T-cell (primary cell): ENCODE measurements at places on chromosomes 16 and 17.

GRCh38 chr16:89194340-89195311 is 5.7 kb downstream of the SLC22A31 start:
- DNase-seq: no peak

GRCh38 chr17:15171167-15172047 is 93.7 kb downstream of the PMP22 start:
- DNase-seq: no peak

- peak; percentile 90 for DNase-seq
Observed at GRCh38 chr16:28494121-28494851, at the start of gene APOBR. Gene APOBR, plus strand, starts transcription at chr16:28494643. Its CDS starts 39 bp downstream, at chr16:28494682.

DNA sequence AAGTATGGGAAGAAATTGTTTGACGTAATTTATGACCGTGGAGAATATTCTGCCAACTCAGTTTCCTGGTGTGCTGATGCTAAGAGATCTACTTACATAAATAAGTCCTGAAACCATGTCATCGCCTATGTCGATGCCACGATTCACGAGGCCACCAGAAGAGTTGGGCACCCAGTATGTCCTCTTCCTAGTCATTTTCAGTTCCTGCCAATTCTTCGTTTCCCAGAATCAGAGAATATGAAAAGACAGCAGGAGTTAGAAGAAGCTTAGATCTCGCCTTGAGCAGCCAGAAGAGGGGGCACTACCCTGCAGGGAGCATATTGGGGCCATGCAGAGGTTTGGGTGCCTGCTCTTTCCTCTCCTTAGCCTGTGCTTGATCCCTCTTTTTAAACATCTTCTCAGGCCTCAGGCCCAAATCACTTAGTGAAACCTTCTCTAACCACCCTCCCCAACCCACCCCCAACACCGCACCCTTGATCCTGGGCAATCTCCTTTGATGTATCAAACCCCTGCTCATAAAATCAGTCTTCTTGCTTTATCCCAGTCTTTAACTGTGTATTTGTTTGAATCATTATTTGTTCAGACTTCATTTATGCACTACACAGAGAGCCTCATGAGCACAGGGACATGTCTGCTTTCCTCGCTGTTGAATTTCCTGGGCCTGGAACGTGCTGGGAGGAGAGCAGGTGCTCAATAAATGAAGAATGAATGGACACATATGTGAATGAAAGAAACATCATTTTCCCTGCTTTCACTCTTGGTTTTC is 12.2 kb upstream of the LONP2 start:
- no peak for DNase-seq

- DNase-seq: no peak
Observed at GRCh38 chr16:78045865-78046581, 23.7 kb downstream of the CLEC3A start.

DNA sequence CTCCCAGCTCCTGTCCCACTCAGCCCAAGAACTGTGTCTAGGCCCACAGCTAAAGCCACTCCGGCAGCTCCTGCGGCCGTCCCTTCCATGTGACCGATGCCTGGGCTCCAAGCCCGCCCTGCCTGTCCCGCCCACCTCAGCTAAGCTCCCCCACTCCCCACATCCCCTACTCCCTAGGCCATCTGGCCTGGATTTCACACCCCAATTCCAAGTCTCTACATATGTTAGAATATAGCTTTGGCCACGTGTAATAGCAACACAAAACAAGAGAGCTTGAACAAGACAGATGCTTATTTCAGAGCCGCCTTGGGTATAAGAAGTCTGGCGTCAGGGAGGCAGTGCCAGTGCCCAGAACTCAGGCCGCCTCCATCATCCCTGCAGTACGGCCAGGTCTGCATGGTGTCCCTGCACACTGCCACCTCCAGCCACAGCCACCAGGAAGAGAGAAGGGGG is 30.0 kb upstream of the USP22 start:
- DNase-seq: no peak

GRCh38 chr17:65078441-65079160 is 22.1 kb upstream of the GNA13 start:
- no peak for DNase-seq

DNA sequence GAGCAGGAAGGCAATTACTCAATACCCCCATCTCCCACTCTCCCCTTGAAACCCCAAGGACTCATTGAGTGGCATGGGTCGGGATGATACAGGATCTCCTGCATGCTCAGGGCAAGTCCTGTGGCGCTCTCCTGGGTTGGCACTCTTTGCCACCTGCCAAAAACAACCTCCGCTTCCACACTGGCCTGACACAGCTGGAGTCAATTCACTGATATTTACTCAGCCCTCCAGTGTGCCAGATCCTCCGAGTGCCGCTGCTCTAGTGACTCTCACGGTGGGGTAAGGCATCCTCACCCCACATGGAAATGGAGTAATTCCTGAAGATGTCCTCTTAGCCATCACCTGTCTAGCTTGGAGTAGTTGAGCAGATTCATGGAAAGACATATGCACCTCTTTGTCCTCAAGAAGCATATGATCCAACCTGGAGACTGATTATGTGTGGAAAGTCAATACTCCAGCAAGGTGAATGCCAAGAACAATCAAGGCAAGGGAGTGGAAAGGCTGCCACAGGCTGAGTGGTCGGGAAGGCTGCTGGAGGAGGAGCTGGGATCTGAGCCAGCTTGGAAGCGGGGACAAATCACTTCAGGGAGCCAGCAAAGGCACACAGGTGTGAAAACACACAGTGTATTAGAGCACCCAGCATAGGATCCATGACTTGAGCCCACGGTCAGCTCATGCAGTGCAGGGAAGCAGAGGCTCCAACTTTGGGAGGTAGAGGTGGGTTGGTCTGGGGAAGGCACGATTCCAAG is 12.6 kb upstream of the GOSR2 start:
- no peak for DNase-seq

GRCh38 chr17:2380950-2381649 is 19.8 kb downstream of the MNT start:
- no peak for DNase-seq

- no peak for DNase-seq
Observed at GRCh38 chr16:49788572-49788971, 67.3 kb downstream of the ZNF423 start.

DNA sequence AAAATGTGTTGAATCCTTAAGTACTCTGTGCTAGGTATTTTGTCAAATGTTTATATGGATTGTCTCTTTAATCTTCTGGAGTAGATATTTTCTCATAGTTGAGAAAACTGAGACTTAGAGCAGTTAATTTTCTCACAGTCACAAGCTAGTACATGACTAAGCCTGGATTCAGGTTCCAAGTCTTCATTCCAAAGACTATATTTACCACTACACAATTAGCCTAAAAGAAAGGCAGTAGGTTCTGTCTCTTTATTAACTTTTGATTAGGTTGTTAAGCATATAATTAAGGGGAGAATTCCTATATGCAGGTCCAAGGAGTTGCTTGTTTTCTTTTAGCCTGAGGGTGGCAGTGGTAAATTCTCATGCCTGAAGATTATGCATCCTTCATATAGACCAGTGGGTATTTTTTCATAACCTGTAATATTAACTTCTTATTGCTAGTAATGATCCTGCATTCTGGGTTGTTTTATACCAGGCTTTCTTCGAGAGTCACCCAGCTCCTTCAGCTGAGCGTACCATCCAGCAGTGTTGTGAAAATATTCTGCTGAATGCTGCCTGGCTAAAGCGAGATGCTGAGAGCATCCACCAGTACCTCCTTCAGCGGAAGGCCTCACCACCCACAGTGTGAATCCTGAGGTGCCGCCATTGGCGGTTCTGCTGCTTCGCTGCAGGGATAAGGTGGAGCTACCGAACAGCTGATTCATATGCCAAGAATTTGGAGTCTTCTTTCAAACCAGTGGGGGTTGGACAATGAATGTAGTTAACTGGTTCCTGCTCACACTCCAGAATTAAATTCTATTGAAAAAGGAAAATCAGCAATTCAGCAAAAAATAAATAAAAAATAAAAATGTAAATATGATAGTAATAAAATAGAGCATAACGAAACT is 28.2 kb upstream of the KPNB1 start:
- no peak for DNase-seq

DNA sequence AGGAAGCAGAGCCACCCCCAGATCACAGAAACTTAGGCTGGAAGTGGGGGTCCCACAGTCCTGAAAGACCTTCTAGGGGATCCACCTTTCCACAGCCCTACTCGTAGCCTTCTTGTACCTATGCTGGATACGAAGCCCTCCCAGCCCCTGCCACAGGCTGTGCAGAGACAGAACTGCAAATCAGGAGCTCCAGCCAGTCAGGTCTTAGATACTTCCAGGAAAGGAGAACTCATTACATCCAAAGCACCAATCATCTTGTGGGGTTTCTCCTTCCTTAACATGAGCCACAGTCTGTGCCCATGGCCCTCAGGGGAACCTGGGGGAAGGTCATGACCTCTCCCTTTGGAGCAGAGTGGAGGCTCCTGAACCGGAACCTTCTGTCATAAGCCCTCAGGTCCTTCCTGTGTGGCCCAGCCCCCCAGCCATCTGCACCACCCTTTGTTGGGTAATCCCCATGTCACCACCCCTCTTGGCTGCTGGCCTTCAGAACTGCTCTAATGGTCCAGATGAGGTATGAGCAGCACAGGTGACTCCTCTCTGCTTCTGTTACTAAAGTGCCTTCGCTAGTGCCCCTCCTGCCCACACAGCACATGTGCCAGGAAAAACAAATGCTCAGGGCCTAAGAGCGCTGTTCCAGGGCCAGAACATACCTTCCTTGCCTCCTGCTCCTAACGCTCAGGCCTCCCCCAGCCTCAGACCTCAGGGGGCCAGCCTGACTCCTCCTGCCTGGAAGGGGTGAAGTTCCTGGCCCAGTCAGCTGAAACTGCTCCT is 14.6 kb downstream of the SRCIN1 start:
- DNase-seq: no peak

GRCh38 chr17:68972119-68972704 is 17.0 kb upstream of the ABCA8 start:
- no peak for DNase-seq

DNA sequence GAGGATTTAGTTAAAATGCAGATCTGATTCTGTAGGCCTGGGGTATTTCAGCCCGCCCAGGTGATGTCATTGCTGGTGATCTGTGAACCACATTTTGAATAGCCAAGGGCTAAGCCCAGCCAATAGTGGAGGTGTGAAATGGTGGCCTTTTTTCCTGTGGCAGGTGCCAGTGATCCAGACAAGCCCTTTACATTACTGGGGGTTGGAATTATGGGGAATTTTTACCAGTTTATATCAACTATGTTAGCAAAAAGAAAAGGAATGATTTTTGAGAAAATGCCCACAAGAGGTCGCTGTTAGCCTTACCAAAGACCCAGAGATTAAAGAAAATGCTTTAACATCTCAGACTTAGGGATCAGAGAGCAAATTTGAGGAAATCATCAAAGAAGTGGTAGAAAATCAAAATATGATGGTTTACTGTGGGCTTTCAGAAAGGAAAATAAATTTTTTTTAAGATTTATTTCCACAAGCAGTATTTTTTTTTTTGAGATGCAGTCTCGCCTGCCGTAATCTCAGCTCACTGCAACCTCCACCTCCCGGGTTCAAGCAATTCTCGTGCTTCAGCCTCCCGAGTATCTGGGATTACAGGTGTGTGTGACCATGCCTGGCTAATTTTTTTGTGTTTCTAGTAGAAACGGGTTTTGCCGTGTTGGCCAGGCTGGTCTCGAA is 3.9 kb downstream of the VPS35L start:
- DNase-seq: no peak

DNA sequence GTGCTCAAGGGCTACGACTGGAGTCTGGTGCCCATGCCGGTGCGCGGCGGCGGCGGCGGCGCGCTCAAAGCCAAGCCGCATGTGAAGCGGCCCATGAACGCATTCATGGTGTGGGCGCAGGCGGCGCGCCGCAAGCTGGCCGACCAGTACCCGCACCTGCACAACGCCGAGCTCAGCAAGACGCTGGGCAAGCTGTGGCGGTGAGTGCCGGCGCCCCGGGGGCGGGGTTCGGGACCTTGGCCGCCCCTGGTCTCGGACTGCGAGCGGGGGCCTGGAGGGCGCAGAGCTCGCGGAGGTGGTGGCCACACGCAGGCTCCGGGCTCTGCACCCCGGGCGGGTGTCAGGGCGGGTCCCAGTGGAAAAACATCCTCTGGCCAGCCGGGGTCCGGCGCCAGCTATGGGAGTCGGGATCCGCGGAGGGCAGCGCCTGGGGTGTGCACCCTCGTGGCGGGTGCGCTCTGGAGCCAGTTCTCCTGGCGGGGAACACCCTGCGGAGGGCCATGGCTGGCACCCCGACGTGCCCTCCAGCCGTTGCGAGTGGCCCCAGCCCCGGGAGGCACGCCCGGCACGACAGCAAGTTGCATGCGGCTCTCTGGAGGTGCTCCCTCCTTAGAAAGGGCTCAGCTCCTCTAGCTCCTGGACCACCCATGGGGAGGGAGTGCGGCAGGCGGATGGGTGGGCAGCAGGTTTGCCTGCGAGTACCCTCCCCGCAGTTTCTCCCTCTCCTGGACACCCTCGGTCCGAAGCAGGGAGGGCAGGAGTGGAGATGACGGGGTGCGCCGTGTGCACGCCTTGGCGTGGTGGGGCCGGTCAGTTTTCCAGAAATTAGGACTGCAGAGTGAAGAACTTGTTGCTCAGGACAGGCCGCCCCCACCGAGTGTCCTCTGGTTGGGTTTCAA is 824 bp downstream of the SOX8 start:
- no peak for DNase-seq

GRCh38 chr17:7484919-7485377 is 782 bp downstream of the POLR2A start:
- no peak for DNase-seq

GRCh38 chr17:19705771-19706770 is 10.3 kb downstream of the SLC47A2 start:
- no peak for DNase-seq

GRCh38 chr16:30060836-30061554 is 4.6 kb upstream of the ALDOA start:
- no peak for DNase-seq

- peak; percentile 8 for DNase-seq
Observed at GRCh38 chr17:16352667-16353316, 477 bp downstream of the CENPV start.

GRCh38 chr17:18156171-18156975 is 27.3 kb upstream of the ALKBH5 start:
- no peak for DNase-seq

DNA sequence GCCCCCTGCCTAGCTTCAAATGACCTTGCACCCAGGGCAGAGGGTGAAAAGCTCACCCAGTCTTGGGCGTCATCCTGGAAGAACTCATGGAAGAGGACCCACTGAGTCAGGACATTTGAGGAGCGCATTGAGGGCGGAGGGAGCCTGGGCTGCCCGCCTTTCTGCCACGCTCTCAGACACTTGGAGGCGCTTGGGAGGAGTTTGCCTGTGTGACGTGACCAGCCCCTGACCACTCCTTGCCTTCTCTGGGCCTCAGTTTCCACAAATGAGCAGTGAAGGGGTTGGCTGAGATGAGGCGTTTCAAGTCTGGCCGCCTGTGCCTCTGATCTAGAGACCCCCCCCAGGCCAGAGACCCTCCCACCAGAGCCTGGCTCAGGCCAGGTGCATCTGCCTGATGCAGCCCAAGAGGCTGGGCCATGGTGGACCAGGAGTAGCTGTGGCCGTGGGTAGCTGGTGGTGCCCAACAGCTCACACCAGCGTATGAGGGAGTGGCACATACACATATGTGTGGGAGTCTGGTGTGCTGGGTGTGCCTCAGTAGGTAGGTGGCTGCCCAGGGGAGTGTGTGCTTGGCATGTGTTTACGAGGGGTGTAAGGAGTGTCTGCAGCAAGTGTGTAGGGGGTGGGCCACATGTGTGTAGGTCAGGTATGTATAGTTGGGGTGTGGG is 80.2 kb upstream of the TOB1 start:
- no peak for DNase-seq
